ENCODE measurements at places on chromosomes 12 and 14. TPM values are rescaled to one million over a fixed set of nuclear protein-coding genes. Genes with fewer than 3 reads are reported as not detected.

- peak; percentile 94 for DNase-seq
Observed at GRCh38 chr14:69005432-69006148, 26.5 kb upstream of the ACTN1 start.

The ACOT4 gene
- 0.45 TPM for total RNA-seq

DNA sequence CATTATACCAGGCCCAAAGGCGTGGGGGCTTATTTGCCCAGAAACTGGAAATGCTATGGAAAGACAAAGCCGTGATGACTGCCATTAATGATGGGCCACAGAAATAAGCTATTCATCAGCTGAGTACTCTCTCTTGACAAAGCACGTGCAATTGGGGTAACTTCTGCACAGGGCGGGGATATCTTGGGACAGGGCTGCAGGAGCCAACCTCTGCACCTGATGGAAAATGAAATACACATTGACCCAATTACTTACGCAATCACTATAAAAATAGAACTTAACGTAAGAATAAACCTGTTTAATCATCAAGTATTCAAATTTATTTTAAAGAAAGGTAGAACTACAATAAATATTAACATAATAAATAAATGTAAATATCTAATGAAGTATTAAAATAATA is 180.1 kb upstream of the NTF3 start:
- DNase-seq = no peak

The VRTN gene
- not detected for total RNA-seq

DNA sequence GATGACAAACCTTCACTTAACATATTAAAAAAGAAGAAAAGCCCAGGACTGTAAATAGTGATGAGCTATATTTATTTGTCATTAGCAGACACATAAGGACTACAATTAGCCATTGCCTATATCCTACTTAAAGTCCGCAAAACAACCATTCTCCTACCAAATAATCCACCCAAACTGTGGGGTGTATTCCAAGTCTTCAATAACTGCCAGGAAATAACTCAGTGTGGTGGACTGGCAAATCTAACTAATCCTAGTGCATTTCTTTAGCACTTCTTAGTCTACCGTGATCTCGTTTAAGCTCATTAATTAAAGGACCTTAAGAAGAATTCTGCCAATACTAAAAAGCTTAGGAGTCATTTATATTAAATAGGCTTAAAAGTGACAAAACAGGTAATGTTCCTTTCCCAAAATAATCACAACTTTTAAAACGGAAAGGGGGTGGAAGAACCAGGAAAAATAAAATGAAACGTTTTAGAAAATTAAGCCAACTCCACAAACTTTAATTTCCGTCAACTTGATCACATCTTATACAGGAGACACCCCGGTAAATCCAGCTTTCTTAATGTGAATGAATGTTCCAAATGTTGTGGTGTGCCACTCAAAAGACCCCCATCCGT is 1.8 kb downstream of the NOVA1 start:
- no peak for DNase-seq

The PPP1R1A gene
- total RNA-seq = 7.7 TPM

GRCh38 chr12:88993651-88994050 is 358.6 kb downstream of the DUSP6 start:
- DNase-seq = no peak

- DNase-seq = no peak
Observed at GRCh38 chr12:55658635-55659391, 22.1 kb downstream of the OR10P1 start.

The ATG2B gene
- 22.6 TPM for total RNA-seq

All from esophagus muscularis mucosa (tissue), 4 donors.